ENCODE measurements at places on chromosomes 13 and 19. TPM values are rescaled to one million over a fixed set of nuclear protein-coding genes. Genes with fewer than 3 reads are reported as not detected.

GRCh38 chr19:7772752-7773291, 9.8 kb downstream of the CLEC4M start:
- DNase-seq, result no peak

The RNF113B gene
- not detected for polyA plus RNA-seq

DNA sequence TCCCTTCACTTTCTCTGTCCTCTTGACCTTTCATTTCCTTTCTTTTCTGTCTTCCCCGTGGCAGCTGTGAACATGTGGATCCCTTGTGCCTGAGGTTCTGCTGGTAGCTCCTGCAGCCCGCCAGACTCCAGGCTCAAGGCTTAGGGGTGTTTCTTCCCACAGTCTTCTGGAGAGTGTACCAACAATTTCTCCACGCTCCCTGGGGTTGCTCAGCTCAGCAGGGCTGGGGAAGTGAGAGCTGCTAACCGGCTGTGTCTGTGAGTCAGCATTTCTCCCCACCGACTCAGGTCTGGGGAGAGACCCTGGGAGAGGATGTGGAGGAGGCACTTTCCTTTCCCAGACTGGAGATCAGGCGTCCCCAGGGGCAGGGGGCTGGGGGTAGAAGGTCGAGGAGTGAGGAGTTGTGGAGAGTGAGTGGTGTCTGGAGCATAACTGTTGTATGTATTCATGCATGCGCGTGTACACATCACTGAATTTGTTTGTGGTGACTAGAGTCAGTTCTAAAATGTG, 193.6 kb downstream of the KCNRG start:
- peak; percentile 45 for DNase-seq

The SIGLEC5 gene
- 0.35 TPM for polyA plus RNA-seq

The RNF17 gene
- polyA plus RNA-seq, result 0.40 TPM
